ENCODE measurements at places on chromosomes 7 and 10. TPM values are rescaled to one million over a fixed set of nuclear protein-coding genes. Genes with fewer than 3 reads are reported as not detected.

GRCh38 chr10:108779501-108779900 is 1143.8 kb downstream of the XPNPEP1 start:
- H3K27ac ChIP-seq, result no peak overlapping the region
- no peak for DNase-seq
- no peaks in the 10 kb centered on the region for H3K36me3 ChIP-seq
- no peaks in the 10 kb centered on the region for H3K4me1 ChIP-seq

- no peak overlapping the region for H3K4me3 ChIP-seq
- no peaks in the 10 kb centered on the region for H3K4me1 ChIP-seq
- no peaks in the 10 kb centered on the region for H3K36me3 ChIP-seq
- no peak overlapping the region for H3K27ac ChIP-seq
- DNase-seq, result no peak
- H3K27me3 ChIP-seq, result no peaks in the 10 kb centered on the region
Observed at GRCh38 chr7:81393018-81393417, 376.8 kb downstream of the HGF start.

DNA sequence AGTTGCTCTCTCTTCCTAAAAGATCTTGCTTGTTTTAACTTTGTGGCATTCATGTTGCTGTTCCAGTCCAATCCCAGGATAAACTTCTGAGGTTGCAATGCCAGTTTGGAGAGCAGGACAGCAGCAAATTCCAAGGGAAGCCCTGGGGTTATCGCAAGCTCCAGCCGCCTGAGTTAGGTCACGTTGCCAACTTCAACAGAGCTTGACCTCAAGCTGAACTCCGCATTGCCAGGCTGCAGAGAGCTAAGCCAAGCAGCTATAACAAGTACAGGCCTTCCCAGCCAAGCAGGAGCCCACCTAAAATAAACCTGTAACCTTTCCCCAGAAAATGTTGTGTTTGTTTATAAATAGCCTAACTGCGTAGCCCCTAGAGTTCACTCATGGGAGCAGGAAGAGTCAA is 138.9 kb upstream of the LYZL1 start:
- peak; percentile 36 for DNase-seq
- no peaks in the 10 kb centered on the region for H3K36me3 ChIP-seq
- no peaks in the 10 kb centered on the region for H3K27me3 ChIP-seq
- H3K4me1 ChIP-seq, result peaks cover 19% of the 10 kb centered on the region

Gene TRIM73
- 1.4 TPM for total RNA-seq

DNA sequence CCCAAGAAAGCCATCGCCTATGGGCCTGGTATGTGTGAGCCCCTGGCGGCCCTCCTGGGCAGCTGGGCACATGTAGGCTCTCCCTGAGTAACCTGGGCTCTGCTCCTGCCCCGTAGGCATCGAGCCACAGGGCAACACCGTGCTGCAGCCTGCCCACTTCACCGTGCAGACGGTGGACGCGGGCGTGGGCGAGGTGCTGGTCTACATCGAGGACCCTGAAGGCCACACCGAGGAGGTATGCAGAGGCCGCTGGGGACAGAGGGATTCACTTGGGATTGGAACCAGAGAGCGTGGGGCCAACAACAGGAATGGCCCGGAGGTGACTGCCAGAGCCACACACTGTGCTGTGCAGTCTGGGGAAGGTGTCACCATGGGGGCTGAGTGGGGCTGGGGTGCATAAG is 7.3 kb downstream of the FLNC start:
- peak overlapping the region; percentile 96 for H3K27ac ChIP-seq
- H3K36me3 ChIP-seq, result peaks cover 78% of the 10 kb centered on the region
- no peaks in the 10 kb centered on the region for H3K27me3 ChIP-seq
- peaks cover 84% of the 10 kb centered on the region for H3K4me1 ChIP-seq

Gene MSS51
- total RNA-seq, result 5.9 TPM

GRCh38 chr7:139714163-139714901 is 63.5 kb downstream of the HIPK2 start:
- H3K36me3 ChIP-seq, result peaks cover 30% of the 10 kb centered on the region
- peak overlapping the region; percentile 91 for H3K27ac ChIP-seq
- peaks cover 68% of the 10 kb centered on the region for H3K4me1 ChIP-seq
- no peak overlapping the region for H3K4me3 ChIP-seq
